NCI-H2029 (cell line): ENCODE measurements at places on chromosomes 4 and X.

GRCh38 chr4:10577508-10578426, 106.8 kb downstream of the CLNK start:
- DNase-seq, result no peak

DNA sequence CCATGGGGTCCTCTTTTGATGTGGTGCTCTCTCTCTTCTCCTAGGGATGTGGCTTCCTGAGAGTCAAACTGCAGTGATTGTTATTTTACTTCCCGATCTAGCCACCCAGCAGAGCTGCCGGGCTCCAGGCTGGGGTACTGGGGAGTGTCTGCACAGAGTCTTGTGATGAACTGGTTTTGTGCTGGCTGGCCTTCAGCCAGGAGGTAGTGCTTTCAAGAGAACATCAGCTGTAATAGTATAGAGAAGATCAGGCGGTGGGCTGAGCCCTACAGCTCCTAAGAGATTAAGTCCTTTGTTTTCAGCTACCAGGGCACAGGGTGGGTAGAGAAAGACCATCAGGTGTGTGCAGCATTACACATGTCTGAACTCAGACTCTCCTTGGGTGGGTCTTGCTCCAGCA, 59.0 kb upstream of the AGTR2 start:
- no peak for DNase-seq

DNA sequence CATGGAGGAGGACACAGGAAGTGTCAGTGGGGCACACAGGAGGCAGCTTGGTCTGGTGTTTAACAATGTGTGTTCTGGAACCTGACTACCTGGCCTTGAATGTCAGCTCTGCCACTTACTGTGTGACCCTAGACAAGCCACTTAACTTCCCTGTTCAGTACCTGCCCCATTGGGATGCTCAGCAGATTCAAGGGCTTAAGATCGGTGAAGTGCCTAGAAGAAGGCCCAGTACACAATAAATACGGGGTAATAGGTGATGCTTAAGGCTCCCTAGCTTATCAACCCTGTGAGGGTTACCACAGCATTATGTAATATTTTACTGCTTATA, 1.6 kb upstream of the CHIC2 start:
- no peak for DNase-seq

GRCh38 chr4:139890816-139891215, 225.2 kb downstream of the MGST2 start:
- DNase-seq, result no peak

DNA sequence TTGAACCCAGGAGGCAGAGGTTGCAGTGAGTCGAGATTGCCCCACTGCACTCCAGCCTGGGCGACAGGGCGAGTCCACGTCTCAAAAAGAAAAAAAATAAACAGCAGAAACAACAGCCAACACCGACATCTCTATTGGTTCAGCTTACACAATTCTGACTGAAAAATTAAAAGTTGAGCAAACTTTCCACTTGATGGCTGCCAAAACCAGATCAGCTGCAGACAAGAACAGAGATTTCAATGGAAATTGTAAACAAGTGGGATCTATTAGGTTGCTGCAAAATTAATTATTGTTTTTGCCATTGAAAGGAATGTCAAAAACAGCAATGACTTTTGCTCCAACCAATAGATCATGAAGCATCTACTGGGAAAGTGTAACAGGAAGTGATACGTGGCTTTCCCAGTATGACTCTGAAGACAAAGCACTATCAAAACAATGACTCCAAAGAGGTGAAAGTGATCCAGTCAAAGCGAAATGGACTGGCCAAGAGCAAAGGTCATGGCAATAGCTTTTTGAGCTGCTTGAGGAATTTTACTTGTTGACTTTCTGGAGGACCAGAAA, 26.3 kb downstream of the UPF3B start:
- DNase-seq, result no peak

- DNase-seq, result no peak
These were observed 175.6 kb upstream of the RBPJ start for GRCh38 chr4:26145212-26145611.
